ENCODE measurements at places on chromosomes 7 and 10.

DNA sequence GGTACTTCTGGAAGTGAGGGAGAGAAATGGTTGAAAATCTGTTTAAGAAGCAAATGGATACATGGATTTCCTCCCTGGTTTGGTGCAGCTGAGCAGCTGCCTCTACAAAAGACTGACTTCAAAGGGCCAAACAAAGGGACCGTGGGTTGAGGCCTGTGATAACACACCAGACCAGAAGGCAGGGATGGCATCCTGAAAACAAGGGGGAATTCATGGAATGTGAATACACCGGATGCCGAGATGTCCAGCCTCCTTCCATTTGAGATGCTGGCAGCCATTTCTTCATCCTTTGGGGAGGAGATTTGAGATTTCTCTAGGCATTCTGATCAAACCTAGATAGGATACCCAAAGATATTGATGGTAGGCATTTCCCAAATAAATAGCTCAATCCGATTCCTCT, 36.9 kb downstream of the TAF3 start:
- no peak for DNase-seq

DNA sequence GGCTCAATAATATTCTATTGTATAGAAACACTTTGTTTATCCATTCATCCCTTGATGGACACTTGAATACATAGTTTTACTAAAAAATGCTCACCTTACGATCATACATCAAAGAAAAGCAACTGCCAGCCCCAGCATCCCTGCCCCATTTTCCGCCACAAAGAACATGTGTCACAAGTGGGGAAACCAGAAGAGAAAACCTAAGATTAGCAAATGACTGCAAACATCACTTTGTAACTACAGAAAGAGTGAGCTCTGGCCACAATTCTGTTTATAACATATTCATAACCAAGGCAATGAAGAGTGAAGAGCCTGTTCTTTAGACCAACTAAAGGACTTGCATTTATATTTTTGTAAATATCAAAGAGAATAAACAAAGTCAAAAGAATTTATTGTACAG, 89.8 kb downstream of the DOCK4 start:
- no peak for DNase-seq

DNA sequence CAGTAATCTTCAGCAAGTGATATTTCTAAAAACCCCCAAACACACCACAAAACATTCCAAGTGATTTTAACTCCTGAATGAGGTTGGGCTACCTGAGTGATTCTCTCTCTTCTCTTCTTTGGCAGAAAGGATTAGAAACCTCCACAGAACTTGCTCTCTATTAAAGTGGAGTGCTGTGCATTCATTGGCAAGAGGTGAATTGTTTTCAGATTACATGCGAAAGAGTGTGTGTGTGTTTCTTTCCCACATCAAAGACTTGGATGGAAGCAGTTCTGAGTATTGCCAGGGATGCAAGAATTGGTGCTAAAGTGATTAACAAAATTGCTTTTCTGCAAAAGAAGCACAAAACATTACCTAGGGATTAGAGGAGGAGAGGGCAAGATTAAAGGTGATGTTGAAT, 13.1 kb upstream of the FBXW4 start:
- no peak for DNase-seq

DNA sequence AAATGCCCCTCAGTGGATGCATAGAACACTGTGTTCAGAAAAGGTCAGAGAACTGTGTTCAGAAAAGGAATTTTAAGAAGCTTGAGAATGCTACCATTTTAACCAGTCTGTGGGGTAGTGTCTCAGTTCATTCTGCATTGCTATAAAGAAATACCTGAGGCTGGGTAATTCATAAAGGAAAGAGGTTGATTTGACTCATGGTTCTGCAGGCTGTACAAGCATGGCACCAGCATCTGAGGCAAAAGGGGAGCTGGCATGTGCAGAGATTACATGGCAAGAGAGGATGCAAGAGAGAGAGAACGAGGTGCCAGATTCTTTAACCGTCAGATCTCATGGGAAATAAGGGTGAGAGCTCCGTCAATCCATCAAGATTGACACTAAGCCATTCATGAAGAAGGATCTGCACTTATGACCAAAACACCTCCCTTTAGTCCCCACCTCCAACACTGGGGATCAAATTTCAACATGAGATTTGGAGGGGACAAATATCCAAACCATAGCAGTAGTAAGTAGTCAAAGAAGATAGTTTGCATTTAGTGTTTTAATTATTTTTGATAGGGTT, 119.8 kb downstream of the FAM107B start:
- no peak for DNase-seq

GRCh38 chr10:25974897-25975459, 40.9 kb downstream of the MYO3A start:
- no peak for DNase-seq

DNA sequence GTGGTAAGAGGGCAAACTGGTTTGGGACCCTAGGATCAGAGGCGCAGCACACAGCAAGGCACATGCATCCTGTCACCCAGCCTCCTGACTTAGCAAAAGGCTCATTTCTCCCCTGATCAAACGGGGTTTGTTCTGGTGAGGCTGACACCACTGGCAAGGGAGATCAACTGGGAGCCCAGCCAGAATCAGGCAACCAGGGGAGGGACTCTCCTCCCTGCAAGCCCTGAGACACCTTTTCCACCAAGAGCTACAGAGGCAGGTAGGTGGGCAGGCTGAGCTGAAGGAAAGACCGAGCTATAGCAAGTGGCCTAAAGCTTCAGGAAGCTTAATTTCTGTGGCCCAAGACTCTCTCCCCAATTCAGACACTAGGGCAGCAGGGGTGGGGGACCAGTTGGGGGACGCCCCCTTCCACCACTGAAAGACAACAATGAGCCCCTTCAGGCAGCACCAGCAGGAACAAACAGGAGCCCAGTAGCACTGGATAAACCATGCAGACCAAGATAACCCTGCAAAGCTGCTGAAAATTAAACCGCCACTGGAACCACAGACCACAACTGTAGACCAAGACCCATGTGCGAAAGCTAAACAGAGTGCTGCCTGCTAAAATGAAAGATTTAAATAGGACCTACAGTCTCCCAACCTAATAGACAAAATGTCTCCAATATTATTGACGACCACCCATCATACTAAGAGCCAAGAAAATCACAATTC, 27.1 kb upstream of the SAR1A start:
- DNase-seq, result no peak
